ENCODE measurements at places on chromosomes 12 and 14.

DNA sequence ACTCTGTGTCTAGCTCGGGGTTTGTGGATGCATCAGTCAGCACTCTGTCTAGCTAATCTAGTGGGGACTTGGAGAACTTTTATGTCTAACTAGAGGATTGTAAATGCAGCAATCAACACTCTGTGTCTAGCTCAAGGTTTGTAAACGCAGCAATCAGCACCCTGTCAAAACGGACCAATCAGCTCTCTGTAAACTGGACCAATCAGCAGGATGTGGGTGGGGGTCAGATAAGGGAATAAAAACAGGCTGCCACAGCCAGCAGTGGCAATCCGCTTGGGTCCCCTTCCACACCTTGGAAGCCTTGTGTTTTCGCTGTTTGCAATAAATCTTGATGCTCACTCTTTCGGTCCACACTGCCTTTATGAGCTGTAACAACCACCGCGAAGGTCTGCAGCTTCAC is 920.7 kb upstream of the FOXG1 start:
- no peak for DNase-seq

DNA sequence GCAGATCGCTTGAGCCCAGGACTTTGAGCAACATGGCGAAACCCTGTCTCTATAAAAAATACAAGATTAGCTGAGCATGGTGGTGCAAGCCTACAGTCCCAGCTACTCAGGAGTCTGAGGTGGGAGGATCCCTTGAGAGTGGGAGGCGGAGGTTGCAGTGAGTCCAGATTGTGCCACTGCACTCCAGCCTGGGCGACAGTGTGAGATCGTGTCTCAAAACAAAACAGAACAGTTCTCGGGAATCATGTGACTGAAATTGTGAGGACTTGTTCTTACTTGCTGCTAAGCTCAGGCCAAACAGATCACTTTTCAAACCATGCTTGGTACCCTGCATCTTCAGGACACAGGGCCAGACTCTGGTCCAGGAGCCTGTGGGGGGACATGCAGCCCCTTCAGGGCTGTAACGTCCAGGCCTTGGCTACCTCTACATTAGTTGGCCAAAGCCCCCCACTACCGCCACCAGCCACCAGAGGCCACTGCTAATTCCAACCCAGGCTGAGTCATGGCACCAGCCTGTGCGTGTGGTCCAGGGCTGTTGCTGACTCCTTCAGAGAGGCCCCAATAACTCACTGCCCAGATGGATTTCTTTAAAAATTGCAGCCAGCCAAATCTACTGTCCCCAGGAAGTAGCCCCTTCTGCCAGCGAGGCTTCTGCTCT is 33.4 kb upstream of the SYNDIG1L start:
- peak; percentile 2 for DNase-seq

DNA sequence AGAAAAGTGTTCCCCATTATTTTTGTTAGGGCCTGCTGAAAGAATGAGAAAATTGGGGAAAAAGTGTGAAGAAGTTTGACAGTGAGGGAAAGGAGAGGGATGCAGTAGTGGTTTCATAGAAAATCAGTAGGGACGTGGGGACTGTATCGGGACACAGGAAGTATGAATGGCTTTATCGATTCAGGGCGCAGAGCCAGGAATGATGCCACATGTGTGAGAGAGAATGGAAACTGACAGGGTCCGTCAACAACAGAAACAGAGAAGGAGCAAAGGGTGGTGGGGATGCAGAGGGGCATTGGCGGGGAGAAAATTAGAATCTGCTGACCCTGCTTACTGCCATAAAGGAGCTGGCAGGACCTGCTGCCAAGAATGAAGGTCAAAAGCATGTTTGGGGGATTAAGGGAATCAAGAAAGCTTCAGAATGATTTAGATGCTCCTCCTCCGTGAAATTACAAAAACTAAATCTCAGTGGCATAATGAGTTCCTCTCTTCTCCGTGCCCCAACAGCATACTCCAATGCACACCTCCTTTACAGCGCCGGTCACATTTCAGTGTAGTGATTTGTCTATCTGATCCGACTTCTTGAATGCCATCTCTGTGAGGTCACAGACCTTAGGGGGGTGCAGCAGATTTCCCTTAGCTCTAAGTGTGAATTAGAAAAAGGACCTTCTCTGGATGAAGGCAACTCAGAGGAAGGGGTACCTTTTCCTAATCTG is 92.6 kb downstream of the EMP1 start:
- no peak for DNase-seq

- DNase-seq, result no peak
These were observed 11.9 kb downstream of the NPAS3 start for GRCh38 chr14:32950584-32950983.

GRCh38 chr12:64889434-64890216 is 65.2 kb downstream of the TBC1D30 start:
- DNase-seq, result no peak

DNA sequence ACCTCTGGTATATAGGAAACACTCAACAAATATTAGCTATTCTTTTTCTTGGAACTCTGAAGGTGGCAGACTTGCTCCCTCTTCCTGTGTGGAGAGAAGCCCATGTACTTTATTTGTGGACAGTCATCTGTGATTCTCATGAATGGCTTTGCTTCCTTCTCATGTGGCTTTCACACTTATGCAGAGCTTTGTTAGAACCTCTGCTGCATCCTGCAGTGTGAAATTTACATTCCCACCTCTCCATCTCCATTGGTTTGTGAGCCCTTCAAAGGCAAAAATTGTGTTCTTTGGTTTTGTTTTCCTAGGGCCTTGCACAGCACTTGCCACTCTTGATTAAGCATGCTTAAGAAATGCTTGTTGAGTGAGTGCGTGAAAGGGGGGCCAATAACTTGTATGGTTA is 51.9 kb downstream of the BICD1 start:
- DNase-seq, result no peak

- DNase-seq, result no peak
These were observed 87.1 kb downstream of the ATP2B1 start for GRCh38 chr12:89621521-89621920.

DNA sequence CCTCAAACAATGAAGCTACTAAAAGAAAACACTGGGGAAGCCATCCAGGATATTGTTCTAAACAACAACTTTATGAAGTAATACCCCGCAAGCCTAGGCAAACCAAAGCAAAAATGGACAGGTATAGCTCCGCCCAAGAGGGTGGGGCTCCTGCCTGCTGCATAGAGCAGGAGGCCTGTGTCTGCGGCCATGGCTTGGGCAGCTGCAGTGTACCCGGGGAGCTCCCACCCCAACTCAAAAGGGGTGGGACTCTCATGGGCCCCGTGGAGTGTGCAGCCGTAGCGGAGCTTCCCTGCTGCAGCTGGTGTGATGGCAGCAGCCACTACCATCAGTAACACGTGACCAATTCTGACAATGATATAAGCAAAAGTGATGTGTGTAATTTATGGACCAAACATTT is 264.2 kb upstream of the KITLG start:
- DNase-seq, result no peak

All from stimulated activated CD8-positive, alpha-beta memory T cell treated with anti-CD3 and anti-CD28 coated beads, Interleukin-7, amount 100 ng/mL, for 24 hours (primary cell).